ENCODE measurements at places on chromosomes 16 and 17.

GRCh38 chr17:68849673-68850610, 105.2 kb downstream of the ABCA8 start:
- peak; percentile 24 for DNase-seq

GRCh38 chr17:74244128-74244527, 29.9 kb upstream of the DNAI2 start:
- DNase-seq = no peak

DNA sequence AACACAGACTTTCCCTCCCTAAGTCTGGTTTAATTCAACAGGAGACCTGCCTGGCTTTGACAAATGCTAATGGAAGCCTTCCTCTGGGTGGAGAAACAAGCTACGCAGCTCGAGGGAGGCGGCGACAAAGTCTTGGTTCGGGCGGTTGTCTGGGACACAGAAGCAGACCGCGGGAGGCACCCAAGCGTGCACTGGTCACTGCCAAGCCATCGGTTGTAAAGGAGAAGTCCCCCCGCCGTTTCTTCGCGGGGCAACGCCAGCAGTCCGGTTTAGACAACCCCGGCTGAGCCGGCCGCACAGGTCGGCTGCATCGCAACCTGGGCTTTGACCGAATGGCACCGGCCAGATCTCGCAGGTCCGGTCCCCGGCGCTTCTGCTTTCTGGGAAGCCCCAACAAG, 586 bp downstream of the GLYR1 start:
- peak; percentile 64 for DNase-seq

DNA sequence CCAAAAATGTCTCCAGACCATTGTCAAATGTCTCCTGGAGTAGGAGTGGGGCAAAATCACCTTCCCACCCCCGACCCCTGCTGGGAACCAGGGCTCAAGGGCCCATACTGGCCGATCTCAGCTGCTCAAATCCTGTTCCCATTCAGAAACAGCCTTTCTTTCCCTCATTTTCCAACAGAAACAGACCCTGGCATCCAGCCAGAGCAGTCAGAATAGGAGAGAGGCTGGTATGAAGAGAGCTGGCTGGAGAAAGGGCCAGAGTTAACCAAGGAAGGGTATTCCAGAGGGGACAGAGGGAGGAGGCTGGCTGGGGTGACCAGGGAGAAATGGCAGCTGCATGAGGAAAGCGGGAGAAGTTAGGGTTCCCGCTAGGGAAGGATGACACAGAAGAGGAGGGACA, 199.1 kb downstream of the XYLT1 start:
- DNase-seq = no peak

GRCh38 chr17:82177761-82178498, 34.7 kb downstream of the CCDC57 start:
- peak; percentile 8 for DNase-seq

DNA sequence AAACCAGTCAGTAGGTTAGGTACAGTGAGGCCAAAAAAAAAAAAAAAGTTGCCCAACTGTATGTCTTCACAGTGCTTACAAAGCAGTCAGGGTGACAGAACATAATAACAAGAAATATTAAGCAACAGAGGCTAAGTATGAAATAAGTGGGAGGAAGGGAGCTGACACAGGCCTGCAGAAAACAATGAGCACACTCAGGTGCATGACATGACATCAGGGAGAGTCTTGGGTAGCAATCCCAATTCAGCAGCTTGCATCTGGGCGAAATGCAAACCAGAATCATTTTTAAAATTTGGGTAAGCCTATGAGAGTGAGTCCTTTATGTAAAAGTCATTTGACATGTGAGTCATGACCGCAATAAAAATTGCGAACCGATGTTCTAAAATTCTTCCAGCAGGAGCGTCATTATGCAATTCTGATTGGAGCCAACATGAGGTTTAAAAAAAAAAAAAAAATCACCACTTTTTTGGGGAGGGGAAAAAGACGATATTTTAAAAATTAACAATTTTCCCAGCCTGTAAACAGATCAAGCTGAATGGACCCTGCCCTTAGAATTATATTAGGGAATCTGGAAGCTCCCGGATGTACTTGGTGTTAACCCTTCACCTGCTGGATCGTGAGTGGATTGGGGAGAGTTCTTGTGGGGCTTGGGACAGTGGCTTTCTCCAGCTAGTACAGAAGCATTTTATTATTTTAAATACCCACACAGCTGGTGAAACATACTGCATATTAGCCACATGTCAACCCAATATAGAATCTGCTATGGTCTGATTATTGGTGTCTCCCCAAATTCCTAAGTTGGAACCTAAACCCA, 127.9 kb downstream of the NPIPB5 start:
- DNase-seq = peak; percentile 12

- no peak for DNase-seq
Observed at GRCh38 chr17:72266112-72266775, 145.4 kb downstream of the SOX9 start.

- DNase-seq = no peak
Observed at GRCh38 chr17:6160232-6160555, 90.0 kb downstream of the WSCD1 start.

- no peak for DNase-seq
Observed at GRCh38 chr16:85389679-85390470, 223.2 kb upstream of the GSE1 start.

DNA sequence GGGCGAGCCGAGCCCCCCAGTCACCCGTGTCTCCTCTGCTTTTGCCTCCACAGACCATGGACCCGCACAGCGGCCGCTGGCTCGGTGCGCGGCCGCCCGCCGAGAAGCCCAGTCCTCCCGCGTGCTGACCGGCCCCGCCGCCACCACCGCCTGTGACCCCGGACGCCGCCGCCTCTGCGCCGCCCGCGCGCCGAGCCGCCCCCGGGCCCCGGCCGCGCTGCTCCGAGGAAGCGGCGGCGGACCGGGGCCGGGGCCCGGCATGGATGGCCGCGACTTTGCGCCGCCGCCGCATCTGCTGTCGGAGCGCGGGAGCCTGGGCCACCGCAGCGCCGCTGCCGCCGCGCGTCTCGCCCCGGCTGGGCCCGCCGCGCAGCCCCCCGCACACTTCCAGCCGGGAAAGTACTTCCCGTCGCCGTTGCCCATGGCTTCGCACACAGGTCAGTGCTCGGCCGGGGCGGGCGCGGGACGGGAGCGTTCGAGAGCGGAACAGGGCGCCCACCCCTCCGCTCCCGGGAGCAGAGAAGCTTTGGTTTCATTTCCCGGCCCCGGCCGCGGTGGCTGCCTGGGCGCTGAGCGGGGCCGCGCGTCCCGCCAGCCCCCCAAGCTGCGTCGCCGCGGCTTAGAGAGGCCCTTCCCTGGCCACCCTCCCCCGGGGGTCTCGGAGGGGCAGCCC, 4.4 kb downstream of the BAHCC1 start:
- peak; percentile 38 for DNase-seq

GRCh38 chr16:29107299-29107698, 122.4 kb downstream of the LAT start:
- no peak for DNase-seq

DNA sequence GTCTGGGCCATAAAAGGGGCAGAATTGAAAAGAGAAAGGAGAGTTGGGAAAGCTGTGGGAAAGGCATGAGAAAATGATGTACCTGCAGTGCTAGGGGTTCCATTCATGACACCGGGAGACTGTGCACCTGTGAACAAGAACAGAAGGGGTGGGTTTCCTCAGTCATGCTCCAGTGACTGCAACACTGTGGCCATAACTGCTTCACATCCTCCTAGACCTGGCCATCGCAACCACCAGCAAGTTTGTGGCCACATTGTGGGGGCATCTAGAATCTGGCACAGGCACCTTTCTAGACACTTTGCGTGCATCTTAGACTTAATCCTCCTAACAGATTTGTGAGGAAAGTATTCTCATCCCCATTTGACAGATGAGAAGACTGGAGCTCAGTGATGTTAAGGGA, 12.7 kb downstream of the GP2 start:
- no peak for DNase-seq

- DNase-seq = no peak
Observed at GRCh38 chr16:3144321-3144983, 9.6 kb downstream of the ZNF213 start.

DNA sequence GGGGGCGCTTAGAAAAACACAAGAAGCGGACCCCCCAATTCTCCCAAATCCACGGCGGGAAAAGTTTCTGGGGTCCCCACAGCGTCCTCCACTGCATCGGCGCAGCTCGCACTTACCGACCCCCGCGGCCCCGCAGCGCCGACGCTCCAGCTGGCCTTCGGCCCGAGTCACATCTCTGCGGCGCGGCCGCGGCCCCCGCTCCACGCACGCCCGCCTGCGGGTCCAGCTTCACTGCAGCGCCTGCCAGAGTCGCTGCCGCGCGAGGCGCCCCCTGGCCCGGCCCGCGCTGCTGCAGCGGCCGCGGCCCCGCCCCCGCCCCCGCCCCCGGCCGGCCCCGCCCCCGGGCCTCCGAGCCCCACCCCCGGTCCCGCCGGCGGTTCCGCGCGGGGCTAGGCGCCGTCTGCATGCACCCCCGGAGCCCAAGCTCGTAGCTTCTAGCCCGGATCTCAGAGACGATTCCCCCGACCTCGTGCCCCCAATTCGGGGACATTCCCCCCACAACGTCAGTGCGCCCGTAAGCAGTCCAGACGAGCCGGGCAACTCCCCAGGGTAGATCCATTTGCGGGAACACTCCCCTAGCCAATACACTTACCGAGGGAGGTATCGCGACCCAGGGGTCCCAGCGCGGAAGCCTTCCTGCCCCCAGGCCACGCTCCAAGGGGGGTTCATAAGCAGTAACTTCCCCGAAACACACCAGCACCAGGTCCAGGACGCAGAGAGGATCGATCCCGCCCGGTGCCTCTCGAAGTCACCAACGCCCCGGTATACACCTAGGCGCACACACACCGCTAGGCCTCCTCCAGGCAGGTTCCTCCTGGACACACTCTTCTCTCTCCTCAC, at the start of gene GPRC5B:
Gene GPRC5B (minus strand): TSS at position 238 of the 840 bp plus-strand sequence. CDS start 12,003 bp downstream, outside the sequence.
- peak; percentile 42 for DNase-seq

DNA sequence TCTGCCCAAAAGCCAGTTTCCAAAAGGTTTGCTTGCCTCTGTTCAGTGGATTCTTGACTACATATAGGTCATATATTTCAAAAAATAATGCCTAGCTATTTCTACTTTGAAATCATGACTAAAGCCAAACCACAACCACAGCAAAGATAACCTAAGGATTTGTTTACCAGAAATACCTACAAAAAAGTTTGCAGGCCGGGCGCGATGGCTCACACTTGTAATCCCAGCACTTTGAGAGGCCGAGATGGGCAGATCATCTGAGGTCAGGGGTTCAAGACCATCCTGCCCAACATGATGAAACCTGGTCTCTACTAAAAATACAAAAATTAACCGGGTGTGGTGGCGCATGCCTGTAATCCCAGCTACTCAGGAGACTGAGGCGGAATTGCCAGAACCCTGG, 15.2 kb downstream of the CARHSP1 start:
- peak; percentile 54 for DNase-seq

Measured in choroid plexus epithelial cell (primary cell).